ENCODE measurements at places on chromosomes 7 and 10.
A peak's percentile ranks its signal among the peaks of the same experiment; 100 is the strongest.

GRCh38 chr7:134024739-134025138, 102.4 kb upstream of the LRGUK start:
- DNase-seq, result peak; percentile 8

DNA sequence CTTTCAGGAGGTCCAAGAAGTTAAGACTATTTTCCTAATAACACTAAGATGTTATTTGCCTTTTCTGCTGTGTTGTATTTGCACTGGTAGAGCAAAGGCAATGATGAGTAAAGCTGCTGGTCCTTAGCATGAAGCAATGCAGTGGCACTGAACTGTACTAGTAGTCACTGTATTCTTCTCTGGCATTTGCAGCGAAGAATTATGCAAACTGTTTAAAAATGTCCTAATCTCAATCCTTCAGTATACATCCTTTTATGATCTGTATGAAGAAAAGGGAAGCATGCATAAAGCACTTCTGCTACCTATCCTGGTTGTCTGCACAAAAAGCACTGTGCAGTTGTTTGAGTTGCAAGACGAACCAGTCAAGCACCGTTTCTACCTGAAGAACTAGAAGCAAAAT, 20.4 kb downstream of the IGF2BP3 start:
- DNase-seq, result no peak

GRCh38 chr10:113648478-113648877, 15.4 kb downstream of the NRAP start:
- no peak for DNase-seq

GRCh38 chr10:120543291-120543690, 86.3 kb downstream of the PLPP4 start:
- no peak for DNase-seq

DNA sequence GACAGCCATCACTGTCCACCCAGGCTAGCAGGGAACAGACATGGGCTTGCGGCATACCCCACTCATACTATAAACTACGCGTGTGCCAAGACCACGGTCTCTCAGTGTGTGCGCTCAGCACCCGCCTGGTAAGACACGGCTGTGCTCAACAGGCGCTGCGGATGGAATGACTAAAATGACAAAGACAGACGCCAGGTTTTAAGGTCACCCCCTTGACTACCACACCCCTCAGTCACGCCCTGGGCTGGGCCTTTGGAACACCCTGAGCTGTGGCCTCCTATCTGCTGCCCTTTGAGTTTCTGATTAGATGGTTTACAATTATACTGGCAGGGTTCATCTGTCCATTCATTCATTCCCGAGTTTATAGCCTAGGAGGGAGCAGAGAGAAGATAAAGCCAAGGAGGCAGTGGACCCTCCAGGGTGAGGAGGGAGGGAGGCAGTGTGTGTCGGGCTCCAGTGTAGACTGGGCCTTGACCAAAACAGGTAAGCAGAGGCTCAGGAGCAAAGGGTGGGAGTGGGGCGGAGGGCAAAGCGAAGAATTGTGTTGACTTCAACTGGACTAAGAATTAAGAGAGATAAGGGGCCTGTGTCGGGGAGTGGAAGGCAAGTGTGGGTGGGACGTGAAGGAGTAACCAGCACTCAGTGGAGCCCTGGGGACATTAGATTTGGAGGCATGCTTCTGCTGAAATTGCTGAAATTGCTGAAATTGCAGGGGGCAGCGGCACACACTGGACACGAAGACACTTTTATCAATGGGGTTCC, 35.0 kb downstream of the TNS3 start:
- no peak for DNase-seq

DNA sequence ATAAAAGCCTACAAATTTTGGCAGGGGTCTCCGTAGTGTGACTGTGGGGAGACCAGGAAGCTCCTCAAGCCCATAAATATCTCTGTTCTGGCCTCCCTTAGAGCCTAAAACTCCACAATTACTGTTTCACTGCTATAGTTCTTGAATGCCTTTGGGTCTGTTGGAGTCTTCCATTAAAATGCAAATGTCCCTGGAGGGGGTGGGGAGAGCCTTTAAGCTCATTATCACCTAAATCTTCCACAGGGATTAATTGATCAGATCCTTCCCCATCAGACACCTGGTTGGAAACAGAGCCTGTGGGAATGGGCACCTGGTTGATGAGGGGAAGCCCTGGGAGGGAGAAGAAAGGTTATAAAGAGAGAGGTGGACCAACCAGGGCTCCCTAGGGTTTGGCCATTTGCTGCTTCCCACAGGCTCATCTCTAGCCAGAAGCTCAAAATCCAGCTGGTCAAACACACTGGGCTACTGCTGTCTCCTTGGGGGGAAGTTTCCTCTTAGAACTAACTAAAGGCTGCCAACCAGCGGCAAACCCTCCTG, 718.2 kb downstream of the LRMDA start:
- no peak for DNase-seq

- no peak for DNase-seq
Measured at GRCh38 chr7:129502708-129503685, 666 bp downstream of the SMKR1 start.

DNA sequence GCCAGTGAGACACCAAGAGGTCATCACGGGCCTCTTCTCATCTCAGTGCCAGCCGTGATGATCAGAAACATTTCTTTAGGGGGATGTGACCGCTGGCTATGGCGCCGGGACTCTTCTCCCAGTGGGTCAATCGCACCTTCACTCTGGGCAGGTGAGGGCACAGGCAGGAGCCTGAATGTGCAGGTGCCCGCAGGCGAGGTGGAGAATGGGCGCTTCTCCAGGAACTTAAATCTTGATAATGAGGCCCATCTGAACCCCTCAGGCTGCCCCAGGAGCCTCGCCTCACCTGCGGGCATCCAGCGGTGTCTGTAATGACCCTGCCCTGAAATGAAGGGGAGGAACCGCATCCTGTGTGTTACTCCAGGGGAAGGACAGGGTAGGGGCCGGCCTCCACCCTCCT, 204.7 kb downstream of the ADARB2 start:
- DNase-seq, result no peak

- DNase-seq, result no peak
Measured at GRCh38 chr10:133454204-133454893, 604 bp downstream of the SCART1 start.

DNA sequence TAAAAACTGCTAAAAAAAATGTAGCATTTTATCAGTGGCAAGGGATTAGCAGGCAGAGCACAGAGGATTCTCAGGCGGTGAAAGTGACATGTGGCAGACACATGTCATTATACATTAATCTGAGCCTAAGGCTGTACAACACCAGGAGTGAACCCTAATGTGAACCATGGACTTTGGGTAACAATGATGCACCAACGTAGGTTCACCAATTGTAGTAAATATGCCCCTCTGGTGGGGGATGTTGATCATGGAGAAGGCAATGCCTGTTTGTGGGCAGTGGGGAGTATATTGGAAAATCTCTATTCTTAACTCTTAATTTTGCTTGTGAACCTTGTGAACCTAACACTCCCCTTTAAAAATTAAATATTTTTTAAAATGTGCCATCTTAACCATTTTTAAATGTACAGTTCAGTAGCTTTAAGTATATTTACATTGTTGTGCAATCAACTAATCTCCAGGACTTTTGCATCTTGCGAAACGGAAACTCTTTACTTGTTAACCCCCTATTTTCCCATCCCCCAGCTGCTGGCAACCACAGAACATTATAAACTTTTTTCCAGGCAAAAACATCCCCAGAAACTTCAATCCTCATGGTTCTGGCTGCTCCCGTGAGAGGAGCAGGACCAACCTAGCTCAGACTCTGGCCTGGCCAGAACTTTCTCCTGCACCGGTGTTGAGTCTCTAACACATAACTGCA, 29.9 kb downstream of the LRRC20 start:
- DNase-seq, result no peak

- no peak for DNase-seq
Measured at GRCh38 chr7:156497776-156498509, 142.6 kb upstream of the RNF32 start.

GRCh38 chr7:131370523-131370968, 42.9 kb downstream of the MKLN1 start:
- no peak for DNase-seq

GRCh38 chr10:5323446-5323845, 41.3 kb upstream of the UCN3 start:
- no peak for DNase-seq

DNA sequence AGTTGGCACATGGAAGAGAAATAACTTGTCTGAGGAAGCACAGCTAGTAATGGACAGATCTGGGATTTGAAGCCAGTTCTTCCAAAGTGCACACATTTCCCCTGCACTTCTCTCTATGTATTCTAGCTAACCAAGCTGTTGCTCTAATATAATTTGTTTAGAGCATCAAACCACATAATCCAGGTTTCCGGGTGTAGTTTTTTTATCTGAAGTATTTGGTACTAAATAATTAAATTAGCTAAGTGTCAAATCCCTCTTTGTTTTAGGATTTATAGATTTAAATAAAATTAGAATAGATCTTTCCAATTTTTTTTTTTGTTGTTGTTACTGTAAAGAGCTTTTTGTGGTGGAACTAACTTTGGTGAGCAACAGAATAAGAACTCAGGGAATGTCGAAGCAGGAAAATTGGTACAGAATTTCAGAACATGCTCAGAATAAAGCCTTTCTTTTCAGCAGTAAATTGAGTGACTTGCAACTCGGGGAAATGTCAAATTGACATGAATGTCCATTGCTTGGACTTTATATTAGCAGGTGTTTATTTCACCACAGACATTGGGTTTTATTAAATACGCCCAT, 33.7 kb downstream of the CAMK1D start:
- no peak for DNase-seq

DNA sequence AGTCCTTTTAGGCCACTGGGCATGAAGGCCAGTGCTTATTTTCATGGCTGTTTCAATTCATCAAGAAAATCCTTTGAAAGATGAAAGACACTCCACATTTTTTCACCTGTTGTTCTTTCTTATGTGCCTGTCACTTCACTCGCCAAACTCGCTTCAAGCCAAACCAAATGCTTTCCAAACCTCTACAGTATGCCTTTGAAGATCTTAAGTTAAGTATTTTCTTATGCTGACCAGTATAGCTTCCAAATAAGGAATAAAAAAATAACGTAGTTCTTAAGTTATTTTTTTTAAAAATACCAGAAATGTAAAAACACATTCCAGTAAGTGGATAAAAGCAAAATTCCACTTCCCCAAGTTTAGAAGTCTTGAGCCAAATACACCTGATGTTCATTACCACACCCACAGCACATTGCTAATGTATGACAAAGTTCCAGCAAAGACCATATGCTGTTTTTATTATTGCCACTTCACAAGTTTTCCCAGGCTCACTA, 186.1 kb downstream of the MTERF1 start:
- no peak for DNase-seq

- DNase-seq, result no peak
Measured at GRCh38 chr10:77784856-77785255, 141.7 kb downstream of the DLG5 start.

- DNase-seq, result no peak
Measured at GRCh38 chr7:18647582-18647981, 152.0 kb downstream of the HDAC9 start.

DNA sequence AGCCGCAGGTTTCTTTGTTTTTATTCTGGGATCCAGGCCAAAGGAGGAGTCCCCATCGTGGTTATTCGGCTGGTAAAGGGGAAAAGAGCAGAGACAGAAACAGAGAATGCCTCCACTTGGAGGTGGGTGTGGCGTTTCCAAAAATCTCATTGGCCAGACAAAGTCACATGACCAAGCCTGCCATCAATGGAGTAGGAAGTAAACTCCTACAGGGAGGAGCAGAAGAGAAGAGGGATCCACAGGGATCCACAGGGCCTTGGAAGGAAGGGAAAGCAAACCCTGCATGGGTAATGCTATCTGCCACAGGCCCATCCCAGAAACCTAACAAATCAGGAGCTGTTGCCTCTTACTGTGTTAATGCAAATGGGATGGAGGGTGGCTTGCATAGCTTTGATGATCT, 425.7 kb upstream of the GALNT17 start:
- DNase-seq, result no peak

- no peak for DNase-seq
Measured at GRCh38 chr10:121694966-121695643, 96.9 kb upstream of the FGFR2 start.

DNA sequence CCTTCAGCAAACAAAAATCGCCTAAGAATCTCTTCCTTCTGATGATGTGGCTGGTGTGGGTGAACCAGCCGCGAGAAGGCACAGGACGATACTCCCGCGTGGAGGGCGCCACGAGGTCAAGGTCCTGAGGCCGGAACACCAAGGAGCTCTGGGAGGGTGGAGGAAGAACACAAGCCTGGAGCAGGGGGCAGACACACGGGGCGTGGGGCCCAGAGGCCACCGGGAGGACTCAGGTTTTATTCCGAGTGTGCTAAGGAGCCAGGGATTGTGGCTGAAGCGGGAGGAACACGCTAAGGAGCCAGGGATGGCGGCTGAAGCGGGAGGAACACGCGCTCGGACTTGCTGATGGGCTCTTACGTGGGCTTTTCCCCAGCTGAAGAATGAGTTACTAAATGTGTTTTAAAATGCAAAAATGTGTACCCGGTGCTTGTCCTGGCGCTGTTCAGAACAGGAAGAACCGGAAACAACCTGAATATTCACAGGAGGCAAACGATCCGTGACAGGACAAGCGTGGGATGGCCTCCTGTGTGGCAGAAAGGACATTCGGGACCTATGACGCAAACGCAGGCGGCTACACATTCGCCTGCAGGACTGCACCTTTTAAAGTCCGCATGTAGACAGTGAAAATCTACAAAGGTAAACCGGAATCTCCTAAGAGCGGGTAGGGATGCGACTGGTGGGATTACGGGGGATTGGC, 64.0 kb downstream of the MAD1L1 start:
- no peak for DNase-seq

DNA sequence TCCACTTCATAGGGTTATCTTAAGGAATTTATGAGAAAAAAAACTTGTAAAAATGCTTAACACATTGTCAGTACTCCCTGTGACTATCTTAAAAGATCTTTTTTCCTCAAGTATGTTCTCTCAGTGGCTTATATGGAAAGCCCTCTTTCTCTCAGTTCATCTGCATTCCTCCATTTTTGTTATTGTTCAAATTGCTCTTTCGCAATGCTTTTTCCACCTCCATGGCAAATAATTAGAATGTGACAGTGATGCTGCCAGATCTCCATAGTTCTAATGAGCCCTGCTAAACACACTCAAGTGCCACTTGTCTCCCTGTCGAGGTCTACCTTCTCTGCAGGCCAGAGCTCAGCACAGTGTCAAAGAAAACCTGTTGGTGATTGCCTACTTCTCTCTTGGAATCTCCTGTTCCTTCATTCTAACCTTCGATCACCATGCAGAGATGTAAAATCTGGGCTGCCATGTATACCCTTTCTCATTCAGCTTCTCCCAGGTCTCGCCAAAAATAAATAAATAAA, 37.2 kb upstream of the ABCB5 start:
- no peak for DNase-seq

GRCh38 chr10:19843487-19843886, 27.3 kb downstream of the PLXDC2 start:
- DNase-seq, result no peak

GRCh38 chr10:84201244-84201606, 6.9 kb downstream of the CDHR1 start:
- DNase-seq, result no peak

GRCh38 chr10:18753312-18753895, 94.2 kb downstream of the ARL5B start:
- DNase-seq, result no peak

- no peak for DNase-seq
Measured at GRCh38 chr10:74842301-74842954, 16.0 kb downstream of the KAT6B start.

All from globus pallidus (tissue), 1 donor.